ENCODE measurements at places on chromosomes 6 and 20.

GRCh38 chr6:148389086-148389485 is 46.4 kb downstream of the SASH1 start:
- DNase-seq: no peak

- no peak for DNase-seq
Measured at GRCh38 chr6:4930025-4930691, 73.7 kb downstream of the RPP40 start.

GRCh38 chr6:151289399-151290007 is 49.7 kb downstream of the AKAP12 start:
- no peak for DNase-seq

GRCh38 chr20:53631909-53632662 is 38.4 kb upstream of the ZNF217 start:
- DNase-seq: no peak

- no peak for DNase-seq
Measured at GRCh38 chr20:48242623-48243022, 457.3 kb upstream of the SULF2 start.

GRCh38 chr6:136486357-136486756 is 63.9 kb downstream of the MAP7 start:
- no peak for DNase-seq

DNA sequence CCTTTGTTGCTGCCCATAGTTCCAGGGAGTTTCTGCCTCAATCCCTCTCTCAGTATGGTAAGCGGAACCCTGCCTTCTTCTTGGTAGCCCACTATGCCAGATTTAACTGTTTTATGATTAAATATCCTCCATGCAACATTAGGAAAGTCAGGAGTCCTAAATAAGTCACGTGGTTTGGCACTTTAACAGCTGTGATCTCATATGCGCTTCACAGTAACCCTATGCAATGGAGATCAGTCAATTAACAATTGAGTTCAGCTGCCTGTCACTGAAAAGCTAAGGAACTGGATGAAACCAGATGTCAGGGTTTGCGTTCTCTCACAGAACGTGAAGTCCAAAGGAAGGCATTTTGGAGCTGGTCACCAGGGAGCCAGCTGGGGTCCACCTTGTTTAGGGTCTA is 81.6 kb downstream of the PSMB1 start:
- DNase-seq: no peak

GRCh38 chr6:88650029-88650619 is 313.3 kb downstream of the RNGTT start:
- no peak for DNase-seq

- no peak for DNase-seq
Measured at GRCh38 chr6:129393654-129394053, 316.3 kb downstream of the ARHGAP18 start.

DNA sequence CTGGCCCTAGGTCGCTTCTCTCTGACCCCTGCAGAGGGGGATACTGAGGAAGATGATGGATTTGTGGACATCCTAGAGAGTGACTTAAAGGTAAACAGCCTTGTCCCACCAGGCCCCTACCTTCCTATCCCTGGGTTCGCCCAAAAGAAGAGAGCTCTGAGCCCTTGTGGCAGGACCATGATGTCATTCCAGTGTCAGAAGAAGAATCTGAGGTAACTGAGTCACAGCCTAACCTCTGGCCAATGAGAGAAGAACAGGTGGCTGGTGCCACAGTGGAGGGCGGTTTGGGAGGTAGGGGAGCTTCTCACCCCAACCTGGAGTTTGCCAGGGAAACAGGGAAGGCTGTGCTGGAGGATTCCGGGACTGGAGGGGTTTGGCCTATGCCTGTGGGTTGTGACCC is 5.2 kb downstream of the CDC25B start:
- no peak for DNase-seq

GRCh38 chr20:62815066-62815991 is 1.5 kb upstream of the COL9A3 start:
- no peak for DNase-seq

- DNase-seq: no peak
Measured at GRCh38 chr6:12893036-12893435, 176.5 kb downstream of the PHACTR1 start.

DNA sequence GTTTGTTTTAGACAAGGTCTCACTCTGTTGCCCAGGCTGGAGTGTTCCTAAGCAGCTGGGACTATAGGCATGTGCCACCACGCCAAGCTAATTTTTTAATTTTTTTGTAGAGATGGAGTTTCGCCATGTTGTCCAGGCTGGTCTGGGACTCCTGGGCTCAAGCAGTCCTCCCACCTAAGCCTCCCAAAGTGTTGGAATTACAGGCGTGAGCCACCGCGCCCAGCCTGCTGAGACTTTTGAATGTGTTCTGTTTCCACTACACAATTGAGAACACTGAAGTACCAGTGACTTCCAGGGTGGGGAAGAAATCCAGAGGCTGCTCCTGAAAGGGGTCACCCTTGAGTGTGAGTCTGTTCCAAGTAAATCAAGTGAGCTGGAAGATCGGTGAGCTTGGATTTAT is 81.3 kb upstream of the ARMC2 start:
- no peak for DNase-seq

- no peak for DNase-seq
Measured at GRCh38 chr20:60667641-60668040, 584.4 kb upstream of the CDH4 start.

DNA sequence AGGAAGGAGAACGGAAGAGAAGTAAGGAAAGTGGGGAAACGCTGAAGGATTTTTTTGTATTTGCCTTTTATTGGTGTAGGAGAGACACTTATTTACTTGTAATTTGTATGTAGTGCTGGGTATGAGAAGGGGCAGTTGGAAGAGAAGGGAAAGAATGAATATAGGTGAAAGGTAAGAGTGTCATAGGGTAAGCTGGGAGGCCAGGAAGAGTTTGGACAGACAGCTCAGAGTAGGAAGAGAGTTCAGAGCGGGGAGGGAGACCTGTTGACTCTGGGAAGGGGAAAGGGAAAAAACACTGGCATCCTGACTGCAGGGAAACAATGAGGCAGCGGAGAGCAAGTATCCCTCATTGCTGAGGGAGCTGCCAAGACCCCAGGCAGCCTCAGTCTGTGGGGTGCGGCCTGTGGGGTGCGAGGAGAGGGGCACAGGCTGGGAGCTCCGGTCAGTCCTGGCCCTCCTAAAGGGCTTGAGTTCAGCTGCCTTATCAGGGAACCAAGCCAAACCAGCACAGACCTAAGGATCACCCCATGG is 3.1 kb downstream of the TRAF3IP2 start:
- no peak for DNase-seq

Measured in stimulated activated CD8-positive, alpha-beta memory T cell treated with anti-CD3 and anti-CD28 coated beads, Interleukin-15, amount 100 ng/mL, for 24 hours (primary cell).